ENCODE measurements at places on chromosomes 13 and 19.

DNA sequence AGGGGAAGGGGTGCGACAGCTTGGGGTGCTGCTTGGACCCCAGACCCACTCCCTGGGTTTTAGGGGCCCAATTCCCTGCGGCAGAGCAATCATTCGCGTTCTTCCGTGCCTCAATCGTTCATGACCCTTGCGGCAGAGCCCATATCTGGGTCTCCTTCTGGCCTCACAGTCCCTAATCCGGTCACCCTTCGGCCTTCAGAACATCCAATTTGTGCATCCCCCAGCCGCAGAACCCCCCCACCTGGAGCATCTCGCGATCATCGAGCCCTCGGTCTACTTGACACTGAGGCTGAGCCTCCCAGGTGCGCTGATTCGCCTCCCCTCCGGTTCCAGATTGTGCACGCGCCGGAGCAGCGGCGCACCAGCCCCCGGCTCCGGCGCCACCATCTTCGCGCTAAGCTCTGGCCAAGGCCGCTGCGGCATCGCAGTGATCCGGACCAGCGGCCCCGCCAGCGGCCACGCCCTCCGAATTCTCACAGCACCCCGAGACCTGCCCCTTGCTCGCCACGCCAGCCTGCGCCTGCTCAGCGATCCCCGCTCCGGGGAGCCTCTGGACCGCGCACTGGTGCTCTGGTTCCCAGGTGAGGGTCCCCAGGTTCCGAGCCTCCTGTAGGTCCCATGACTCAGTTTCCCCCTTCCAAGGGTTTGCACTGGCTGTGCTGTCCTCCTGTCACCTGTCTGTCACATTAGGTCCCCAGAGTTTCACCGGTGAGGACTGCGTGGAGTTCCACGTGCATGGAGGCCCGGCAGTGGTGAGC lies 501 bp downstream of the GTPBP3 start:
- H3K36me3 ChIP-seq, result peaks cover 5% of the 10 kb centered on the region
- no peaks in the 10 kb centered on the region for H3K27me3 ChIP-seq
- peak overlapping the region; percentile 84 for H3K4me3 ChIP-seq
- peak overlapping the region; percentile 16 for H3K27ac ChIP-seq

- no peaks in the 10 kb centered on the region for H3K36me3 ChIP-seq
- H3K4me1 ChIP-seq, result no peaks in the 10 kb centered on the region
- H3K27me3 ChIP-seq, result no peaks in the 10 kb centered on the region
- H3K4me3 ChIP-seq, result no peak overlapping the region
- no peak overlapping the region for H3K27ac ChIP-seq
Observed at GRCh38 chr13:90806892-90807291, 540.6 kb upstream of the MIR17HG start.

- H3K4me3 ChIP-seq, result peak overlapping the region; percentile 84
- peaks cover 15% of the 10 kb centered on the region for H3K36me3 ChIP-seq
- peak; percentile 86 for DNase-seq
- peak overlapping the region; percentile 99 for H3K27ac ChIP-seq
- no peaks in the 10 kb centered on the region for H3K27me3 ChIP-seq
Observed at GRCh38 chr19:42253245-42254088, 1.5 kb downstream of the ERF start.

- no peak overlapping the region for H3K27ac ChIP-seq
- no peak overlapping the region for H3K4me3 ChIP-seq
- no peaks in the 10 kb centered on the region for H3K36me3 ChIP-seq
Observed at GRCh38 chr19:2255112-2255845, 938 bp downstream of the JSRP1 start.

- no peak overlapping the region for H3K27ac ChIP-seq
- H3K4me1 ChIP-seq, result no peaks in the 10 kb centered on the region
- H3K27me3 ChIP-seq, result no peaks in the 10 kb centered on the region
- no peak overlapping the region for H3K4me3 ChIP-seq
Observed at GRCh38 chr13:73141292-73141771, 82.5 kb downstream of the KLF5 start.

GRCh38 chr19:58498316-58499020 lies 13.3 kb downstream of the SLC27A5 start:
- H3K27ac ChIP-seq, result peak overlapping the region; percentile 76
- no peaks in the 10 kb centered on the region for H3K27me3 ChIP-seq
- peaks cover 11% of the 10 kb centered on the region for H3K4me1 ChIP-seq
- no peak for DNase-seq
- H3K4me3 ChIP-seq, result peak overlapping the region; percentile 64

- no peaks in the 10 kb centered on the region for H3K4me1 ChIP-seq
- H3K27me3 ChIP-seq, result no peaks in the 10 kb centered on the region
- no peak for DNase-seq
- no peak overlapping the region for H3K27ac ChIP-seq
- no peak overlapping the region for H3K4me3 ChIP-seq
Observed at GRCh38 chr13:114145256-114145655, 12.8 kb upstream of the RASA3 start.

- H3K27me3 ChIP-seq, result no peaks in the 10 kb centered on the region
- peaks cover 3% of the 10 kb centered on the region for H3K4me1 ChIP-seq
- no peak for DNase-seq
- no peak overlapping the region for H3K4me3 ChIP-seq
- no peaks in the 10 kb centered on the region for H3K36me3 ChIP-seq
- H3K27ac ChIP-seq, result no peak overlapping the region
Observed at GRCh38 chr13:104577071-104577815, 1511.0 kb upstream of the SLC10A2 start.
